ENCODE measurements at places on chromosomes 11 and 22.
A peak's percentile ranks its signal among the peaks of the same experiment; 100 is the strongest.

- DNase-seq: no peak
Measured at GRCh38 chr22:23177197-23177596, 3.1 kb upstream of the BCR start.

- DNase-seq: no peak
Measured at GRCh38 chr11:19967787-19968186, 192.5 kb downstream of the DBX1 start.

- DNase-seq: peak; percentile 63
Measured at GRCh38 chr11:8832571-8833260, 78.3 kb upstream of the AKIP1 start.

DNA sequence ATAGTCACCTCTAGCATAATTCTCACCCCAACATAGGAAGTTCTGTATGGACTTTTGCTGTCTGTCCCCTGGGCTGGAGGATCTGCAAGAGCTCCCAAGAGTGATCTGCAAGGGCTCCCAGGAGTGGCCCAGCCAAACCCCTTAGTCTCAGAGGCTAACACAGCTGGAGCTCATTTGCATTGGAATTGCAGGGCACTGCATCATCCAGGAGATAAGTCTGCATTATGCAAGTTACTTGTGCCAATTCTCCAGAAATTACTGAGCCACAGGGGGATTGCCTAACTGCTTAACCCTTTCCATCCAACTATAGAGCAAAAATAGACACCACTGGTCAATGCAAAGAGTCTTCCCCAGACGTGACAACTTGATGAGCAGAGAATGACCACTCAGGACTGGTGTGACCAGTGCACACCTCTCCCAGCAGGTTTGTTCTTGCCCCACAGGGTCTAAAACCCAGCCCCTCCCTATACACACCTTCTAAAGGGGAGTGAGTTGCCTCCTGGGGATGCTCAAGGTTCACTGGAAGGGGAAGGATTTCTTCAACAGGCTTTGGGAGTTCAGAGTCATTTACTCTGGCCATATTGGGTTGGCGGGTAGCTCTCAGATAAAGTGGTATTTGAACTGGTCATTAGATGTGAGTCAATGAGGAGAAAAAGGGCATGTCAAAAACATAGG is 38.4 kb downstream of the POU2AF3 start:
- no peak for DNase-seq

DNA sequence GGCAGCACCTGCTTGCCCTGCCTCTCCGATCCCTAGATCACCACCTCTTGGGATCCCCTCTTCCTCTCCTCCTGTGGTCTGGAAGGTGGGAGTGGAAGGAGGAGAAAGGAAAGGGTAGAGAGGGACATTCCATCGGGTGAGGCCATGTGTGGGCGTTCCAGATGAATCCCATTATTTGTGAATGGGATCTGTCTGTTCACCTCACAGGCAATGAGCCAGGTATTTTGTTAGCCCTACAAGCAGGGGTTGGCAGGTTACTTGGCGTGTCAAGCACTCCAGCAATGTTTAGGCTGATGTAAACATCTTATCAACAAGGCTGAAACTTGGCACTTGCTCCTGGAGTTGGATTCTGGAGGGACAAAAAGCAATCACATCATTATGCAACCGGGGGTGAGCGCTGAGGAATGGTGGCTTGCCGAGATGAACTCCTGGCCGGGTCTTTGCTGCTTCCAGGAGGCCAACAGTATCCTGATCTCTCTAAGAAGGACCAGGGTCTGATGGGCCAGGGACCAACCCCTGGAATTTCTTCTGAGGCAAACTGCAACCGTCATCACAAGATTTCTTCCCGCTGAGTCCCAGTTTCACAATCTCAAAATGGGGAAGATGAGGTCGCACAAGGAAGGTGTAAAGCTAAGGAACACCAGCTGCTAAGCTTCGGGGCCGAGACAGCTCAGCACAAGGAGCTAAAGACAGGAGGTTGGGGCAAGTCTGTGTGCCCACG is 7.8 kb downstream of the ADAMTS8 start:
- DNase-seq: no peak

- DNase-seq: no peak
Measured at GRCh38 chr22:22059291-22060002, 76.9 kb upstream of the TOP3B start.

DNA sequence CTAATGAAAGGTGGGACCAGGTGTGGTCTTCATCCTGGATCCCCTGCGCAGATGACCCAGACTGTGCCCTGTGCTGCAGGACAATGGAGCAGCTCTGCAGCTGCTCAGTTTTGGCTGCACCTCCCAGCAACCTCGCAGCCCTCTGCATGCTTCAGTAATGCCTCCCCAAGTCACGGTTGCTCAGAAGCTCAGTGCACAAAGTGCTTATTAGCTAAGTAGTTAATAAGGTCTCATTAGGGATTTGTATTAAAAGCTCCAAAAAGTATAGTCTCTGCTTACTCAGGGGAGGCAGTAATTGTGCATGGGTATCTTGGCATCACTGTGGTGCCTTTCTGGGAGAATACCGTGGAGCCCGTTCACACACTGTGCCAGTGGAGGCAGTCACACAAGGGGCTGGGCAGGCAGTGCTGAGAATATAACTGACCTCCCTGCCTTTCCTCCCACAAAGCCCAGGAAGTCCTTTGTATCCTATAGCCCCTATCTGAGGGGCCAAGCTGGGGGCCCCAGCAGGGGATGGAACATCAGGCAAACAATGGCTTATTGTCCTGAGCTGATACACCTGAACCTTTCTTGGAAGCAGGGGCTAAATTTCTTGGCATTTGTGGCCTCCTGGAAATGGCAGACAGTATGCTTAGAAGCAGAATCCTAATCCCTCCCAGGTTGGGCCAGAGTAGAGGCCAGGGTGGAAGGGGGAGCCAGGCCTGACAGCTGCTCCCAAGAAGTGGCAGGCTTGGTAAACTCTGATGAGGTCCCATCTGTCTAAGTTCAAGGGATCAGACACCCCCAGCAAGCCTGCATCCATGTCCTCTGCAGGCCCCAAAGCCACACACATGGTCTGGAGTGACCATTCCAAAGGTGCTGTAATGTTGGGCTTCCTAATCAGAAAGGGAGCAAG is 125.5 kb upstream of the PARVA start:
- DNase-seq: no peak

- no peak for DNase-seq
Measured at GRCh38 chr11:117180020-117180419, 1.5 kb downstream of the SIDT2 start.

GRCh38 chr11:85827748-85828639 is 17.1 kb upstream of the SYTL2 start:
- DNase-seq: peak; percentile 53

DNA sequence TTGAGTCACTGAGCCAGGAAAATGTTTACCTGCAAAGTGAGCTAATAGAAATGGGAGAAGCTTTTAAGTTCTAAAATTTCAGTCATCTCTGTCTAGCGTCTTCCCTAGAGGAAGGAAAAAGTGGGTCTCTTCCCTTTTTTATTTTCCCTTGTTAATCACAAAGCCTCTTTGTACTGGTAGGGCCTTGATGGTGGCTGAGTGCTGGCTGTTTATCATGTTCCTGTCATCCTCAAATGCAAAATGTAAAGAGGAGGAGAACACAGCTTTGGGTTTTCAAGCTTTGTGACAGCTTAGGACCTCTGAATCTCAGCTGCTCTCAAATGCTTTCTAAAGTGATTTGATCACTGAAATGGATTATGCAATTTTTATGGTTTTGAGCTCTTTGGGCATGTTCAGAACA is 222.0 kb downstream of the TMEM135 start:
- DNase-seq: no peak

DNA sequence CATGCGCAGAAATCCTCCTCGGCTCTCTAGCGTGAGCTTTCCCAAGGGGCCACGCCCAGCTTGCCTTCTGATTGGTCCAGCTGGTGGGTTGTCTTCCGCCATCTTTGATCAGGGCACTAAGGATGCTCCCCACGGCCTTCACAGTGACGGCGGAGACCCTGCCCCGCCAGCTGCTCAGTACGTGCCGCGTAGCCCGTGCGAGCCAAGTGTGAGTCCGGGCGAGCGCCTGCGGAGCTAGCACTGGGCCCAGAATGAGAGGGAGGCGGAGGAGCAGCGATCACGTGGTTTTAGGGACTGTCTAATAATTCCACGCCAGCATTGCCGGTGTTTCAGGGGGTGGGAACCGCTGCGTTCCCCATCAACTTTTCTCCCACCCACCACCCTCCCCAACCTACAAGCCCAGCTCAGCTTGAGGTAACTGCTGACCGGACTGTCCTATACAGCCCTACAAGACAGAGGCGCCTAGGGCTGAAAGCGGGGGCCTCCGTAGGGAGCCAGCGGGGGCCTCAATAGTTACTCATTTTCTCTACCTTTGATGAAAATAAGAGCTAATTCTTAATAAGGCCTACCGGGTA is 1.5 kb upstream of the MTFP1 start:
- peak; percentile 99 for DNase-seq

DNA sequence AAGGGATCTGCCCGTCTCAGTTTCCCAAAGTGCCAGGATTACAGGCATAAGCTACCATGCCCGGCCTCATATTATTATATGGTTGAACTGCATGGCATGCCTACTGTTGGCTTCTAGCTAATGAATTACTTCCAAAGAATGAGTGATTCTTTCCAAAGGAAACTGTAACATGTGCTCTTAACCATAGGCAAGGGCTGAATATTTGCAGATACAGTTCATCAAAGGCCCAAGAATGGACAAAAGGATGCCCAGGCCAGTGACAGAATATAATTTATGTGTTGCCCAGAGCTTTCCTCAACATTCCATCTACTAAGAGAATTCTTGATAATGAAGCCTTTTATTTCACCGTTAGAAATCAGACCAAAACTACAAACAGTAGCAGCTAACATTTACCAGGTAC is 27.0 kb upstream of the CCDC89 start:
- no peak for DNase-seq

- DNase-seq: peak; percentile 57
Measured at GRCh38 chr11:110818032-110818687, 105.9 kb upstream of the ARHGAP20 start.

DNA sequence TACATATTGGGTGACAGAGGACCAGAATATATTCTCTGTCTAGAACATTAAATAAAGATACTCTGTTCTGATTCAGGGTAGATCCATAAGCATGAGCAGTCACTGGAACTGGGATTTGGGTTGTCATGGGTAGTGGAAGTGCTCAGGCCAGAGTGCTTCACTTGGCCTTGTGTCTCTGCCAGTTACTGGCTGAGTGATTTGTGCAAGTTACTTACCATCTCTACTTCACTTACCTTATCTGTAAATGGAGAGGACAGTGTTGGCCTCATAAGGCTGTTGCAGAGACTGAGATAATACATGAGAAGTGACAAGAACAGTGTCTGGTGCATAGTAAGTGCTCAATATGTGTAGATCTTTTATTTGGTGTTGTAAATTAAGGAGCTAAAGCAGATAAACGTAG is 17.6 kb downstream of the ATXN10 start:
- DNase-seq: no peak

GRCh38 chr11:70595452-70595851 is 197.1 kb downstream of the CTTN start:
- DNase-seq: no peak

GRCh38 chr22:33330534-33330933 is 272.4 kb upstream of the SYN3 start:
- DNase-seq: no peak

GRCh38 chr11:122138744-122139594 is 23.0 kb upstream of the BLID start:
- DNase-seq: no peak

DNA sequence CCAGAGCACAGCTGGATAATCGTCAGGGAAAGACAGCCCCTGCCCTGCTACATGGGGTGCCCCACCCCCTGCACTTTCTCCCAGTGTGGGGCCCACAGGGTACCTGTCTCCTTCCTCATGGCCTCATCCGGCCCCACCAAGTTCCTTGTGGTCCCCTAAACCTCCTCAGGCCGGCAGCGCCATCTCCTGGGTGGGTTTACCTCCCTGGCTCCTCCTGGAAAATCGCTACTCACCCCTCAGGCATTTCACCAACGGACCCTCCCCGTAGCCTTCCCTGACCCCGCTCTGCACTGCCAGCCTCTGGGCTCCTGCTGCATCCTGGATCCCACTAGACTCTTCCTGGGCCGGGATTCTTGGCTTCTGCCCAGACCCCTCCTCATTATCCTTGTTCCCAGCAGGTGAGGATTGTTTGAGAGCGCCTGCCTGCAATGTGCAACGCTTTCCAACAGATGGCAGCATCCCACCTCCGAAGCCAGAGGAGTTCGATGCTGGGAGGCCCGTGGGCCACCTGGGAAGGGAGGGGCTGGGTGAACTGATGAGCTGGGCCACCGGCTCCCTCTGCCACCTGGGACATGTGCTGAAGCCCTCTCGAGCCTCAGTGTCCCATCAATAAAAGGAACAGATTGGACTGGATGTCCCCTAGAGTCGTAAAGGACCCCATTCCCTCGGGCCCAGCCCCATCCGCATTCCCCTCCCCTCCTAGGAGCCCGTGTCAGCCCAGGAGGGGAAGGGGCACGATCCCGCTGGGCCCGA is 44.2 kb upstream of the TTLL12 start:
- peak; percentile 74 for DNase-seq

DNA sequence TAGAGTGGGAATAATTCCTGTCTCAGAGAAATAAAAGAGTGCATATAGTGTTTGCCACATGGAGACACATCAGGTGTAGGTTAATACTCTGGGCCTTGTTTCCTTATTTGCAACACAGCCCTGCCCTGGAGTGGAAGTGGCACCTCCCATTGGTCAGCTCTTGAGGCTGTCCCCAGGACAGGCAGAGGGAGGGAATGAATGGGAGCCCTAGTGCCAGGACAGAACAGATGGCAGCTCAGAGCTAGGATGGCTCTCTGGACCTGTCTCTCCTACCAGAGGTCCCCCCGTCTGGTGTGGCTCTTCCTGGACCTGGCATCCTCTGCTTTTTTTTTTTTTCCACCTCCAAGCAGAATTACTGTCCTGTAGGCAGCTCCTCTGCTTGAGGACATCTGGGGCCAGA is 35.6 kb downstream of the LIMK2 start:
- no peak for DNase-seq

GRCh38 chr22:17095538-17095937 is 10.7 kb downstream of the IL17RA start:
- peak; percentile 3 for DNase-seq

GRCh38 chr11:10631761-10632160 is 61.8 kb downstream of the IRAG1 start:
- no peak for DNase-seq

GRCh38 chr11:74102321-74102720 is 68.5 kb downstream of the C2CD3 start:
- no peak for DNase-seq

DNA sequence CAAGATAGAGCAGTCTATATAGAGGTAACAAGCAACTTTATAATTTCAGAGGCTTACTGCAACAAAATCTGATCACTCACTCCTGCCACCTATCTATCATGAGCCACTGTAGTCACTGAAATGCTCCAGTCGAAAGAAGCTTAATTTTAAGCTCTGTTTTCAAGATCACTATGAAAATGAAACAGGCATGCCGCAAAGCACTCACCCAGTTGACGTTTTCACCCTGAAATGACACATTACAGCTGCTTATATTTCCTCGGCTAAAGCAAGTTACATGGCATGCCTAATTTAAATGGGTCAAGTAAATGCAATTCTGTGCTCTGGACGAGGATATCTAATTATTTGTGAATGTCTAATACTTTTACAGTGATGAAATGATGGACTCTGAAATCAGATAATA is 616.3 kb downstream of the FAM181B start:
- DNase-seq: no peak

GRCh38 chr11:57935402-57936049 is 88.2 kb upstream of the OR9Q1 start:
- DNase-seq: no peak

Data from activated naive CD4-positive, alpha-beta T cell treated with anti-CD3 and anti-CD28 coated beads for 36 hours (primary cell).